ENCODE measurements at places on chromosomes 5 and 9.

DNA sequence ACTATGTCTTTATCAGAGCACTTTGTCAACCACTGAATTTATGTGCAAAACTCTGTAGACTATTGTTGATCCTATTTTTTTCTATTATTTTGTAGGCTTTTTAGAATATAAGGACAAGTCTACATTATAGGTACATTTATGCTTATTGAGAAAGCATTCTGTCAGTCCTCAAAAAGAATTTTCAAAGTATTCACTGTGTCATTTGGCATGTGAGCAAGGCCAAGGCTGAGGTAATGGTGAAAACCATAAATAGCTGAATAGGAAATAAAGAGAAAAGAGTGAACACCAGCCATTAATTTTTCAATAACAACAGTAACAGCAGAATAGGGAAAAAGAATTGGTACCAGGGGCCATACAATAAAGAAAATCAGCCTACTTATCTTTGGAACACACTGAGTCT is 21.0 kb downstream of the SKIC3 start:
- no peak for DNase-seq

DNA sequence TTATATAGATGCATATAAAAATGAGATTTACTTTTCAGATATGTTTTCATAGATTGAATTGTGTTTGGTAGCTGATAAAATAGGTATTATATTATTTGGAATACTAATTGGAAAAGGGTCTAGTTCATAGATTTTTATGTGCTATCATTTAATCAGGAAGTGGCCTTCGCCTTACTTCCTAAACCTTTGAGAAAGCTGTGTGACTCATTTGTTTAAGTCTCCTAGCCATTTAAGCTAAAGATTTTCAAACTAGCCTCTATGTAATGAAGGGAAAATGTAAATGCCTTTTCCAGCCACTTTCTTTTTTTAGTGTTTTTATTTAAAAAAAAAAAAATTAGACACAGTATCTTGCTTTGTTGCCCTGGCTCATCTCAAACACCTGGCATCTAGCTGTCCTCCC is 97.5 kb downstream of the DMXL1 start:
- DNase-seq: peak; percentile 25

DNA sequence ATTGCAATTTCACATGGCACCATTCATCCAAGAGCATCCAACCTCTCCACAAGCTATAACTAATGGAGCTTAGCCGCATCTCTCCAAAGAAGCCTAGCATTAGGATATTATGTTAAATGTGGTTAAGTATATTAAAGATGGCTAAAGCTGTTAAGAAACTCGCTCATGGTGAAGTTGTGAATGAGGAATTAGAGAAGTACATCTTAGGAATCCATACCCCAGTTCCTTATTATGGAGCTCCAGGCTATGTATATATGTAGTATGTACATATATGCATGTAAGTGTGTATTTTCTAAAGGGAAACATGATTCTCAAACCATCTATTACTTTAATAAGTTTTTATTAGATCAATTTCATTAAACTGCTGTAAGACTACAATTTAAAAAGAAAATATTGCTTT is 26.4 kb downstream of the LURAP1L start:
- no peak for DNase-seq

DNA sequence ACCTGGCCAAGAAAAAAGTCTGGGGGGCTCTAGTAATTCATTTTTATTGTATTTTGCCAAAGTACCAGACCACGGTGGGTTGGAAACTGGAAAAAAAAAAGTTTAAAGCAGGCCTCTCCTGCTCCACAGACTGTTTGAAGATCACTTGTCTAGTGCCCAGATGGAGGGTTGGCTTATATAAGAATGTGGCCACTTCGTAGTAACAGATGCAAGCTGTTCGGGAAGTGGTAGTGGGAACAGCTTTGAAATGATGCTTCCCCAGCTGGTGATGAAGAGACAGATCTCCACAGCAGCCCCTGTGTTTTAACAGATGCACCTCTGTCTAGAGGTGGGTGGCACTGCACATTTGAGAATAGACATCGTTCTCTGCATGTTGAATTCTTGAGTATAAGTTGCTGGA is 54.3 kb upstream of the DMRT3 start:
- no peak for DNase-seq

- peak; percentile 56 for DNase-seq
Observed at GRCh38 chr9:133979273-133979920, 12.7 kb downstream of the VAV2 start.

DNA sequence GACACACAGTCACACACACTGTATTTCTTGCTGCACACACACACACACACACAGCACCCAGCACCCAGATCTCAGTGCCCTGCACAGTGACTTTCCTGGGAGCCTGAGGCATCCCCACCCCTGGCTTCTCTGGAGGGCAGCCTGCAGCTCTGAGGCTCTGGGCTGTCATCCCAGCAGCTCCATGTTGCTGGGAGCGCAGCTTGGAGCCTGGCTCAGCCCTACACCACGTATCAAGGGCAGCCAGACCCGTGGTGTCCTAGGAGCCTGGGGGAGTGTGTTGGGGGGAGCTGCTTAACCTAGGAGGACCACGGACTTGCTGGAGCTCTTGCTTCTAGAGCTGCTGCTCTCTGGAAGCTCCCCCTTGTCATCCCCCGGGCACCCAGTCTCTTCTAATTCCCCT is 5.2 kb downstream of the IER5L start:
- no peak for DNase-seq

- DNase-seq: no peak
Observed at GRCh38 chr9:105979290-105979689, 284.9 kb downstream of the TMEM38B start.

GRCh38 chr5:74556006-74556405 is 84.5 kb downstream of the ENC1 start:
- no peak for DNase-seq

- no peak for DNase-seq
Observed at GRCh38 chr5:150557509-150557872, 49.6 kb downstream of the NDST1 start.

DNA sequence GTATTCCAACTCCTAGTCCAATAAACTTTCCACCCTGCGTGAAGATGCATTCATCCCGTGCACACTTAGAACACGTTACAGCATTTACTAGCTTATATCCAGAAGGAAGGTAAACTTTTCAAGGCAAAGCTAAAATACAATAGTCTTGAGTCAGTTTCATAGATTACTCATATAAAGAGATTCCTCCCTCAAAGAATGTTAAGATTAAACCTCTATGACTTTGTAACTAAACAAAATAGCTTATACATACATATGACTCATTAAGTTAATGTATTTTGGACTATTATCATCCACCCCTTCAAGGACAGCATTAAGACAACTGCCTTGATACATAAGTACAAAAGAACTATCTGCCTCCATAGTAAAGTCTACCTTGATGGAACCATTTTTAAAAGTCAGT is 36.1 kb downstream of the TLE1 start:
- DNase-seq: no peak

GRCh38 chr5:12901696-12902095 is 997.5 kb upstream of the CTNND2 start:
- DNase-seq: no peak

- no peak for DNase-seq
Observed at GRCh38 chr5:61332358-61332749, 296 bp downstream of the ZSWIM6 start.

DNA sequence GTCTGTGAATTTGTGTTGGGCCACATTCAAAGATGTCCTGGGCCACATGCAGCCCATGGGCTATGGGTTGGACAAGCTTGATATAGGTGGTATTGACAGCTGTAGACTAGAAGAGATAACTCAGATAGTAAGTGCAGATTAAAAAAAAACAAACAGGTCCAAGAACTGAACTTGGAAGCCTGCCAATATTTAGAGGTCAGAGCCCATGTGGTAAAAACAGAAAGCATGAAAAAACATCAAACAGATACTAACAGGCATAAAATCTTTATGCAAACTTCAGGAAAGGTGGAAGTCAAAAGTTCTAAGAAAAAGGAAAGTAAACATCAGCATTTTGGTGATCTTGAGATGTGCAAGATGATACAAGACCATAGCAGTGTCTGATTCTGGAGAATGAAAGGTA is 155.1 kb upstream of the NR4A3 start:
- no peak for DNase-seq

Data from fibroblast of villous mesenchyme (primary cell).